Osteoblast (primary cell): ENCODE measurements at places on chromosomes 6 and 20. TPM values are rescaled to one million over a fixed set of nuclear protein-coding genes. Genes with fewer than 3 reads are reported as not detected.

Gene DEFB124
- total RNA-seq: not detected in 2 replicates

Gene CUL7
- total RNA-seq: 46.9 and 48.5 TPM in 2 replicates

Gene TMC2
- not detected in 2 replicates for total RNA-seq

Gene GRM1
- total RNA-seq: under 0.01 TPM in 2 replicates

Gene PKIG
- 94.6 and 107 TPM in 2 replicates for total RNA-seq

Gene MYLK4
- total RNA-seq: 0.36 and 0.88 TPM in 2 replicates

Gene MUC22
- total RNA-seq: not detected in 2 replicates
